ENCODE measurements at places on chromosomes 3 and 15.

DNA sequence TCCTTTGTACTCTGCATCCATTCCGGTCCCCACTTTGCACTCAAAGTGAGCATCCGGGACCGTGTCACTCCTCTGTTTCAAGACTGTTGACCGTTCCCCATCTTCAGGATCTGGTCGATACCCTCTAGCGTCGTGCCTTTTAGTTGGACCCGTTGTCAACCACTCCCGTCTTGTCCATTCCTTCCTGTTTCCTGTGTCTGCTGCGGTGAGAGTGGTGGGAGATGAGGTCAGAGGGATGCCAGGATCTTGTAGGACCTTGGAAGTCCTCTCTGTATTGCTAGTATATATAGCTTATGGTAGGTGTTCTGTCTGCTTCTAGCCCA, 624 bp downstream of the BRK1 start:
- no peak for DNase-seq

GRCh38 chr3:193229851-193230420, 11.1 kb upstream of the PLAAT1 start:
- DNase-seq: no peak

DNA sequence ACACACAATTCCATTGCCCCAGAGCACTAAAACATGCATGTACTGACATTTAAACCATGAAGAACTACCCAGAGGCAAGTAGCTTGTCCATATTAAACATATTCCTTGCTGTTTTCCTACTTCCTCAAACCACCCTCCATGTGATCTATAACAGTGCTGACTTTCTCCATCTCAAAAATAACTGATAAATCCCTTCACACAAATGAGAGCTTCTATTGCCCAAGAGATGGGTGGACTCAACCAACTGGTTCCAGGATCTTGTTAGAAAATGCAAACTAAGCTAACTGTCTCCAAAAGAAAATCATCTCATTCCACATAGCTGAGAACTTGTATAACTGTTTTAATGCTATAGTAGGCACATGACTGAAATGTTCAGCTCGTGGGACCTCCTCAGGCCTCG, 29.6 kb downstream of the DCLK3 start:
- no peak for DNase-seq

DNA sequence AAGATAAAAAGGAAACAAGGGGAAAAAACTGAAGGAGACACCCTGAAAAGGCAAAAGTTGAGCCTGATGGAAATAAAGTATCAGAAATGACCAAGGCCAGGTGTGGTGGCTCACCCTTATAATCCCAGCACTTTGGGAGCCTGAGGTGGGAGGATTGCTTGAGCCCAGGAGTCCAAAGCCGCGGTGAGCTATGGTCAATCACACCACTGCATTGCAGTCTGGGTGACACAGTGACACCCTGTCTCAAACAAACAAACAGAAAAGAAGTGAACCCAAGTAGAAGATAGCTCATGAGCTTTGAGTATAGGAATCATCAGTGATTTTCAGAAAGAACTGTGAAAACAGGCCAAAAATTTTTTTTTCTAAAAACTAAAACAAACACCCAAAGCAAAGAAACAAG, 26.4 kb upstream of the TBC1D23 start:
- no peak for DNase-seq

DNA sequence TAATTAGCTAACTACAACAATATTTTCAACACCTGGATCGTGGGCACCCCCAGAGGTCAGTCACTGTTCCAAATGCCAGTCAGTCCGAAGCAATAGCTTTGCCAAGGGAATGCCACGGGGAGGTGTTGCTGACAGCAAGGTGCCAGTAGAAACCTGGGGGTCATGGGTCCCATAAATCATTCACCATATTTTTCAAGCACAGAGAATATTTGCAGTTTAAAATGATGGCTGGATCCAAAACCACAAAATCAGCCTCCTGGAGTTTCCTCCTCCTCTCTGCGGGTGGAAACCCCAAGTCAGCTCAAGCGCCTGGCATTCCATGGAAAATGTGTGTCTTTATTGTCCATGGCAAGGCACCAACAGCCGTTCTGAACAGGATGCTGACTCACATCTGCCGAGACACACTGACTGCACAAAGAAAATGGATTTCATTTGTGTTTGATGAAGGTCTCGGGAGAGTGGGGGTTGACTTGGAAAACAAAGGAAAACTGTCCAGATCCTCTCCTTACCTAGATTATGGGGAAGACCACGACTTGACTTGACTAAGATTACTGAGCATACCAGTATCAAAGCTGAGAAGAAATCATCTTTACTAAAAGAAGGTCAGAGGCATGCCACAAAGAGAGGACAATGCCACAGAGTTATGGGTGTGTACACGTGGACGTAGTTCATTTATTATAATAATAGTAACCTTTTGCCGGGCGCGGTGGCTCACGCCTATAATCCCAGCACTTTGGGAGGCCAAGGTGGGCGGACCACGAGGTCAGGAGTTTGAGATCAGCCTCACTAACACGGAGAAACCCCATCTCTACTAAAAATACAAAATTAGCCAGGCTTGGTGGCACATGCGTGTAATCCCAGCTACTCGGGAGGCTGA, 26.4 kb downstream of the ANXA2 start:
- no peak for DNase-seq

DNA sequence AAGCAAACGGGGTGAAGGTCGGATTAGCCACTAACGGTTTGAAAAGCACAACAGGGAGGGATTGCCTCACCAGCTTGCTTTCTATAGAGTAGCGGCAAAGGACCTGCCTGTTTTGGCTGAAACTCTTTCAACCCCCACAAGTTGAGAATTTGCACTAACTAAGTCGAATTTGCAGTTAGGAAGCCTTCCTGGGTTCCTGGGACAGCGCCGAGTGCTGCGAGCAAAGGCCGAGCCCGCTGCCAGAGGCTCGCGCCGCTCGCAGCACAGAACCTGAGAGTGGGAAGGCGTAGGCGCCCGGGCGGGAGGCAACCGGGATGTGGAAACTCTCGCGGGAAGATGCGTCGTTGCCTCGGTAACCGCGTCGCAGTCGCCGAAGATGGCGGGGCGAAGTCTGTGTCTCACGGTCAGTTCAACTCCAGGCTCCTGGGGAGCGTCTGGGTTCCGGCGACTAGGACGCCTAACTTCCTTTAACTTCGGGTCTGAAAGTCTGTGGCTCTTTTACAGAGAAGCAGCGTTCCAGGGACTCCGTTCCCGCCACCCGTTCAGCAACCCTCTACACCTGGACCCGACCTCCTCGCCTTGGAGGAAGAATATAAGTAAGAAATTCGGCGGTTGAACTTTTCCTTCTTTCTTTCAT, at the start of gene TEX9:
Gene TEX9 (plus strand): TSS at position 352 of the 637 bp plus-strand sequence. CDS start 25 bp downstream, at position 377.
- peak; percentile 90 for DNase-seq

DNA sequence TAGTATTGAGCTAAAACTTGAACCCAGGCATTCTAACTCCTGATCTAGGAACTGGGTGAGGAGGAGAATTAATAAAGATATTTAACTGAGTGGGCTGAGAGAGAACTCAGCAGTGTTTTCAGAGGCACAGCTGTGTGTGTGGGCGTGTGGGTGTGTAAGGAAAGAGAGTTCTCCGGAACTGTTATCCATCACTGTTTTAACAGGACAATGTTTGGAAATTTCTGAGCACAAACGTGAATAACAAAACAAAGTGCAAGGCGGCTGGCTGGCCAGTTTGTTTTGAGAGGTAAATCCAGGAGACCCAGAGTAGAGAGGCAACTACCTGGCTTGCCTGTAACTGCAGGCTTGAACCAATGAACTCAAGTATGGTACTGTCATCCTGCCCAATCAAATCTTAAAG, 5.0 kb upstream of the PTPN9 start:
- no peak for DNase-seq

- DNase-seq: no peak
These were observed 48.9 kb upstream of the POLG start for GRCh38 chr15:89383365-89384175.

DNA sequence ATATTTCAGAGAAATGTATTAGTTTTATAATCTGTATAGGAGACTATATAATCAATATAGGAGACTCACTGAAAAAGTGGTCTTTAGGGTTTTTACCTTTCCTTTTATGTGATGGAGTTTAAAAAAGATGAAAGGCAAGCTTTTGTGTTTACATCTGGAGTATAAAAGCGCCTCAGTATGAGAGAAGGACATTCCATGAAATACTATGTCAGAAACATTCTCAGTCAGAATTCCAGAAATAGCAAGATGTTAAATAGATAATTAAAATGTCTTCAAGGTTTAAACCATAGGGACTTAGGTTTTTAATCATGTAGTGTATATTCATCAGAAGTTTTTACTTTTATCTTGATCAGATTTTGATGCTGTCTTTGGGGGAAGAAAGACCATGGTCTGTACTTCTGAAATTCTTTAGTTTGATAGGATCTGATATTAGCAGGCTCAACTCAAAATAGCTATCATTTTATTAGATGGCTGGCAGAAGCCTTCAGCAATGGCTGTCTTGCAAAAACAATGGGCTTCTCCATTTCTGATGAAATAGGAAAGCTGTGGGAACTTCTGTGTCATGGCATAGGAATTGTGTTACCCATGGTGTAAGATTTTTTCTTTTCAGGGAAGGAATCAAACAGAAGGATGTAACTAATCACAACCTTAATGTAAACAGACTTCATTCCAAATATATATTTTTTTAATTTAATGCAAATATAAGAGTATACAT, 209.6 kb upstream of the PLSCR5 start:
- DNase-seq: no peak
